ENCODE measurements at places on chromosomes 6 and 20.

GRCh38 chr20:34082232-34082887 lies 29.7 kb downstream of the EIF2S2 start:
- DNase-seq: no peak

DNA sequence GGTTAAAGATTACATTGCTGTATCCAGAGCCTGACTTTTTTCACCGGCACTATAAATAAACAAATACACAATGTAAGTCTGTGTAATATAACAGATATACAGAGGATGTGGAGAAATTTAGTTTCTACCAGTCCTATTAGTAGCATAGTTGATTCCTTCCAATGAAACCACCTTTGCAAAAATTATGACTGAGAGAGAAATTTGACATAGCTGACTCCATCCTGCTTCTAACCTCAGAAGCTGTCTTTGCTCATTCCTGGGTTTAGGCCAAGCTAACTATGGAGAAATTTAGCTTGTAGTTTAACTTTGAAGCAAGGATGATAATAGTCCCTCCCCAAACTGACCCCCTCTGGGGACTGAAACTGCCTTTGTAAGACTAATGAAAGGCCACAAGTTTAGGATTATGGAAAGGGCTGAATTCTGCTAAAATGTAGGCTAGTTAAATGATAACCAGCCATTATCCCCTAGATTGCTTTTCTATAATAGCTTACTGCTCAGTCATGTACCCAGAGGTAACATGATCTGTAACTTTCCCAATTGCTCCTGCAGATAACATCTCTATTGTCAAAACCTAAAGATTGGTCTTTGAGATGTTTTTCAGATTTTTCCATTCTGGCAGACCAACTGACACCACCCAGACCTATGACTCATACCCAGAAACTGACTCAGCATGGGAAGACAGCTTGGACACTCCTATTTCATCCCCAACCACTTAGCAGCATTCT lies 172.8 kb upstream of the ARG1 start:
- DNase-seq: no peak

GRCh38 chr6:135030532-135031178 lies 24.0 kb downstream of the HBS1L start:
- DNase-seq: no peak

- peak; percentile 76 for DNase-seq
These were observed 159.7 kb upstream of the RPS6KA2 start for GRCh38 chr6:166786704-166787293.

GRCh38 chr6:100915876-100916275 lies 34.7 kb upstream of the ASCC3 start:
- no peak for DNase-seq

DNA sequence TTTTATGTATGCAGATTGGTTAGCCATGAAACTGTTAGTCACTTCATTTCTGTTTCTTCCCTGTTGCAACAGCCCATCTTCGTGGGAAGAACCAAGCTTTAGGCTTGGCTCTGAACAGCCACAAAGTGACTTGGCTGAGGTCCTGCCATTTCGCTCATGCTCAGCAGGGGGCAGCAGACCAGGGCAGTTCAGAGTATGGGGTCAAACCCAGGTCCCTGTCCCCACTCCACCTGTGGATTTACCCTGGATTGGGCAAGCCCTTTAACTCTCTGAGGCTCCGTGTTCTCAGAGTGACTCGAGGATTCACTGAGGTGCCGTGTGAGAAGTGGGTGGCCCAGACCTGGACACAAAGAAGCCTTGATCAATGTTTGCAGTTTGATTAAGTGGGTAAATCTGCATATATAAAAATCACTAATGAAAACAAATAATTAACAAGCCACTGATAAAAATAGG lies 19.8 kb upstream of the MAP1LC3A start:
- peak; percentile 92 for DNase-seq

DNA sequence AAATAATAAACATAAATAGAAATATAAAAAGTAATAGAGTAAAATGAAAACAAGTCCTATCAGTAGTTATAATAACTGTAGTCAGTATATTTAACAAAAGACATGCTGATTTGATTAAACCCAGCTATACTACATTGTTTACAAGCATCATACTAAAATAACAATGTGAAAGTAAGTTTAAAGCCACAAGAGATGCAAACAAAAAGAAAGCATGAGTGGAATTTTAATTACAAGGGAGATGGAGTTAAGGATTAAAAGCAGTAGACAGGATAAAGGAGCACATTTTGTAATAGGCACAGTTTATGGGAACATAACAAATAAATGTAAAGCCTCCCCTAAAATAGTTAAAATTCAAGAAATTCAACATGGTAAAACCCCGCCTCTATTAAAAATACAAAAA lies 41.5 kb downstream of the SENP6 start:
- no peak for DNase-seq

- DNase-seq: no peak
These were observed 9.6 kb upstream of the CPNE5 start for GRCh38 chr6:36848658-36849441.

GRCh38 chr6:126574301-126574700 lies 234.4 kb downstream of the CENPW start:
- no peak for DNase-seq

DNA sequence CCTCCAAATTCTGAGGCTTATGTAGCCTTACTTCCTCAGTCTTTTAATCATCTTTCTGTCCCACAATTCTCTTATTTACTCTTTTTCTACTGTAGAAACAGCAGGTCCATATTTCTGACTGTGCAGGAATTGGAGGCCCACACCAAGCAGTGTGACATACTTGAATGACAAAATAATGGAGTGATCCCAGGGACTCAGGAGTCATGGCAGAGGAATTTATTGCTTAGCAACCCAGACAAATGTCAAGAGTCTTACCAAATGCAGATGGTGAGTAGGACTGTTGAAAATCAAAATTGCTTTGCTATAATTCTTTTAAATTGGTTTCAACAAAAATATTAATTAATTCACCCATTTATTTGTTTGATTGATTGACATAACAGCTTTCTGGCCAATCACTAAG lies 59.9 kb downstream of the HTR1B start:
- no peak for DNase-seq

- DNase-seq: no peak
These were observed 34.2 kb downstream of the PIM1 start for GRCh38 chr6:37204014-37204751.

GRCh38 chr6:37489697-37490336 lies 9.9 kb downstream of the CCDC167 start:
- no peak for DNase-seq

DNA sequence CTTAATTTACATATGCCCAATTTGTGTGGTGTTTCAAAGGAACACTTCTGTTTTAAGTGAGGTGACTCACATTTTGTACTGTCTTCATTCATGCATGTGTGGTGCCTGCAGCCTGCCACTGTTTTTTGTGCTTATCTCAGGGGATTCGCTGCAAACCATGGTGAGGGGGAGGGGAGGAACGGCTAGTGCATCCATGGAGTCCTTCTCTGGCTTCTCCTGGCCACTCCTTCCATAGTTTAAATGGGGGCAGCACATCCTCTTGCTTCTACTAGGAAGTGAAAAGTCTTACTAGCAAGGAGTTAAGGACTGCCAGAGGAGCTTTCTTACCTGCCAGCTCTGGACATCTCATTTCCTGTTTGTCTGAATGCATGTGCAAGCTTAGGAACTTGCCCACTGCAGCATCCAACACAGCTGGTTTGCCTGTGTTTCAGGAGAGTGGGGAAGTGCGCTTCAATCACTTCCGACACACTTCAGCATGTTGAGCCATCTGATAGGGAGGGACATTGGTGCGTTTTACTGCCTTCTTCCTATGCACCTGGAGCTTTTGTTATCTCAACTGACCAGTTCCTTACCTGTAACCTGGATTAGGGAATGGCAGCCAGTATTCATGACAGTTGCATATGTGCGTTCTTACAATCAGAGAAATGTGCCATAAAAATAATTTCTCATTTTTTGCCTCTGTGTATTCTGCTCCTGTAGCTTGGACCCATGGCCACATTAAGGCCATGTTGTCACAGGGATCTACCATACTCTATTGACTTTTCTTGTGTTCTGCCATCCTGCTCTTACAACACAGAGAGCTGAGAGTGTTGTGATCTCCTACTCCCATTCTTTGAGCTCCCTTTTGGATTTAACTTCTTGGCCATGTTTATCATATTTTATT lies 211.3 kb downstream of the ARID1B start:
- DNase-seq: no peak

DNA sequence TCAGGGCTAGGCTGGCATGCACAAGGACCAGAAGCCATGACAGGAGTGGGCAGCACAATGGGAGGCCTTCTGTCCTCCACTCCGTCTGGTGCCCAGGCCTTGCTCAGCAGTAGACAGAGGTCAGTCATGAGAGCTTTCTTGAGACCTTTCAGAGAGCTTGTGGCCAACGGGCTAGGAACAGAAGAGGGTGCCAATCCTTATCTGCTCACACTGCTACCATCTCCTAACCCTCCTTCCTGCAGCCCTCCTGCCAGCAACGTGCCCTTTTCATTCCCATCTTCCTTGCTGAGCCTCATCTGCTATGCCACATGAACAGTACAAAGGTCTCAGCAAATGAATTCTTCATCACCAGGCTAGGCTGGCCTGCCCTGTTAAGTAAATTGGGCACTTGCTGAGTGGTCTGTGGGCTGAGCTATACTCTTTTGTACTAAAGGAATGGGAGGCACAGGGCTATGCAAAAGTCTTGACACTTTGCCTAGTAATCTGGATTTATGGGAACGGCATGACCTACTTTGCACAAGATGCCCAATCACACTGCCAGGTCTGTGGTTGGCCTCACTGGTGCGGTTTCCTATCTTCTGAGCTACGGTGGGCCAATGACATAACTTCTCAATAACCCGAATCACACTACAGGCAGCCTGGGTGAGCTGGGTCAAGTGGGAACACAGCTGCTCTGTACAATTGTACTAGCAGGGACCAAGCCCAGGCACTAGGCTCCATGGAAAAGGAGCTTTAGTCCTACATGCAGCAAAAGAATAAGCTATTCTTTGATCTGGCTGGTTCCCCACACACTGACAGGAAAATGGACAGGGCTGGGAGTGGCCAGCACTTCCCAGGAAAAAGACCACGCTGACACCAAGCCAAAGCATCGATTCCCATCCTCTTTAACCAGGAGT lies 47.8 kb downstream of the ELOVL5 start:
- DNase-seq: no peak

All from HuH-7 (cell line).